Activated naive CD4-positive, alpha-beta T cell treated with anti-CD3 and anti-CD28 coated beads, Interleukin-2, amount 10 ng/mL, durations not matched to agents 7 days and 5 days (primary cell): ENCODE measurements at places on chromosomes 3 and 15.
A peak's percentile ranks its signal among the peaks of the same experiment; 100 is the strongest.

DNA sequence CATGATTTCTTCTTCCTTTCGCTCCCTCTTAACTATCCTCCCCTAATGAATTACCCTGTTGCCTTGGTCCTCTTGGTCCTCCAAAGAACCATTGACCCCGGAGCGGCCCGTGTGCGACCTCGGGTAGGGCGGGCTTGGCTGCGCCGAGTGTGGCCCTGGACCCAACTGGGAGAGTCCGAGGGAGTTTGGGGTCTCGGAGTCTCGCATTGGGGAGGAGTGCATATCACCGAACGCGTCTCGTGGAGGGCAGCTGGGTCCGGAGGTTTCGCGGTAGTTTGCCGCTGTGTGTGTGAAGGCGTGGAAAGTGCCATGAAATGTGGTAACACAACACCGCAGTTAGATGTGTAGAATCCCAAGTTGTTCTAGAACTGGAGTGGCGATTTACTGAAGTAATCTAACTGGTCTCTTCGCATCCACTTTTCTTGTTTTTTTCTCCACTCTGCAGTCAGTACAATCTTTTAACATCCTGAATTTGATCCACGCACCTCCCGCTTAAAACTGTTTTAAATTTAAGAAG lies 363 bp downstream of the GTF2E1 start:
- no peak for DNase-seq
- peaks cover 44% of the 10 kb centered on the region for H3K4me1 ChIP-seq
- H3K4me3 ChIP-seq = peak overlapping the region; percentile 84
- H3K27me3 ChIP-seq = no peaks in the 10 kb centered on the region
- peaks cover 20% of the 10 kb centered on the region for H3K36me3 ChIP-seq

GRCh38 chr3:43206105-43206504 lies 80.2 kb upstream of the SNRK start:
- peaks cover 2% of the 10 kb centered on the region for H3K36me3 ChIP-seq
- H3K4me1 ChIP-seq = peaks cover 4% of the 10 kb centered on the region
- peaks cover 18% of the 10 kb centered on the region for H3K27me3 ChIP-seq
- DNase-seq = no peak
- no peak overlapping the region for H3K27ac ChIP-seq
- H3K4me3 ChIP-seq = no peak overlapping the region

DNA sequence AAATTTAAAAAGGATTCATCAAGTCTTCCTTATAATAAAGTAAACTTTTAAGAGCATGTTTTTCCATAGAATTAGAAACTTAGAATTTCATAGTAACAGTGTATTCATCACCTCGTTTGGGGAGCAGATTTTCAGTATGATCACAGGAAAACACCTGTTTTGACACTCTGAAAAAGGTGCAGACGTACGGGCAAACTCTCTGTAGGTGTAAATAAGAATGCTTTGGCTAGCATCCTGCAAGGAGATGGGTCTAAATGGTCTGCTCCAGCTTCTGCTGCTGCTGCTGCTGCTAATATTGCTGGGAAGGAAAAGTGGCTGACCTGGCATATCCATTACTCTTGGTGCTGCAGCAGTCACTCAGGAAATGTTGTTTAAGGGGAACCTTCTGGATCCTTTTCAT lies 66.0 kb downstream of the MBNL1 start:
- no peaks in the 10 kb centered on the region for H3K27me3 ChIP-seq
- H3K27ac ChIP-seq = peak overlapping the region; percentile 67
- H3K36me3 ChIP-seq = peaks cover 60% of the 10 kb centered on the region
- H3K4me1 ChIP-seq = peaks cover 74% of the 10 kb centered on the region
- DNase-seq = no peak

DNA sequence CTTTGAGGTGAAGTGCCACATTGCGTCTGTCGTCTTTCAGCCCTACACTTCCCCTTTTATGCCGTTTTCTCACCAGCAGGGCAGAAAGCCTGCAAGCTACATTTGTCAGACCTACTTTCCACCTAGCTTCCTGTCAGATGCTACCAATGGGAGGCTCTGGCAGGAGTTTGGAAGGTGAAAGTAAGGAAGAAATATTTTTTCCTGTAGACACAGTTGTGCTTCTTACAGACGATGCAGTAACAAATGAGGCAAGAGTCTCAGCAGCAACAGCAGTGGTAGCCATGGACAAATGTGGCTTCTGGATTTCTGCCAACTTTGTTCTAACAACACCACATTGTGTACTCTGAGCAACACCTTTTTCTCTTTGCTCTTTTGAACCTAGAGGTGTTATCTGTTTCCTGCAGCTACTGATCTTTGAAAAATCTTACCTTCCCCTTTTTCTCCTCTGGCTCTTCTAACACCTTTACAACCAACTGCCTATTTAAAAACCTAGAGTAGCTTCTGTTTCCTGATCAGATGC lies 70.6 kb upstream of the STT3B start:
- peaks cover 24% of the 10 kb centered on the region for H3K4me1 ChIP-seq
- DNase-seq = peak; percentile 56
- peak overlapping the region; percentile 90 for H3K27ac ChIP-seq
- no peak overlapping the region for H3K4me3 ChIP-seq

DNA sequence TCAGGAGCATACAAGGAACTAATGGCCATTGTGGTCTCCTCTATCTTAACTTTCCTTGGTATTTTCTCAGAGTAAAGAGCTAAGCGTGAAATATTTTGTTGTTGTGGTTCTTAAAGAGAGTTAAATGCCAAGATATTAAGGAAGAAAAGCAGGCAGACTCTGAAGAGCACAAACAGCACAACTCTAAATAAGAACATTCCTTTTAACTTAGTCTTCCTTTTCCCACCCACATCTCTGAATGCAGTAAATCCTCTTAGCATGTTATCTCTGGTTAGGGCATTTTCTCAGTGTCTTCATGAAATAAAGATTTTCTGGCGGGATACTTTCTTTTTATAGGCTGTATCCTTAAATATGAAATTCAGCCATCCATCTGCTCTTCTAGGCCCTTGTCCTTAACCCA lies 1.5 kb downstream of the GPR87 start:
- no peaks in the 10 kb centered on the region for H3K27me3 ChIP-seq
- H3K4me3 ChIP-seq = no peak overlapping the region
- no peak overlapping the region for H3K27ac ChIP-seq
- no peaks in the 10 kb centered on the region for H3K36me3 ChIP-seq

- H3K4me1 ChIP-seq = no peaks in the 10 kb centered on the region
- H3K27me3 ChIP-seq = no peaks in the 10 kb centered on the region
- DNase-seq = no peak
- no peaks in the 10 kb centered on the region for H3K36me3 ChIP-seq
- no peak overlapping the region for H3K4me3 ChIP-seq
These were observed 213.8 kb upstream of the STAC start for GRCh38 chr3:36166477-36166876.
